ENCODE measurements at places on chromosomes 4 and X.

- DNase-seq = no peak
These were observed 672.2 kb upstream of the AMOT start for GRCh38 chrX:113512700-113513395.

DNA sequence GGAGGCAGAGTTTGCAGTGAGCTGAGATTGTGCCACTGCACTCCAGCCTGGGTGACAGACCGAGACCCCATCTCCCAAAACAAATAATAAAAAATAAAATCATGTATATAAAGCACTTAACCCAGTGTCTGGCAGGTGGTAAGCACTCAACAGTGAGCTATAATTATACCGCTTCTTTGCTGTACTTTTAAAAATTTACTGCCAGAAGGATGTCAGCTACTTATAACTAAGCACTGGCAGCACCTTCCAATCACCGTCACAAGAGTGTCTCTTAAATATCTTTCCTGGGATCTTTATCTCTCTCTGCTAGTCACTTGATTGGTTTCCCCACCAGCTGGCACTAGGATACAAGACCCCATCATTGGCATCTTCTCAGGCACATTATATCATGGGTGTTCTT is 53.9 kb upstream of the DAPP1 start:
- no peak for DNase-seq

DNA sequence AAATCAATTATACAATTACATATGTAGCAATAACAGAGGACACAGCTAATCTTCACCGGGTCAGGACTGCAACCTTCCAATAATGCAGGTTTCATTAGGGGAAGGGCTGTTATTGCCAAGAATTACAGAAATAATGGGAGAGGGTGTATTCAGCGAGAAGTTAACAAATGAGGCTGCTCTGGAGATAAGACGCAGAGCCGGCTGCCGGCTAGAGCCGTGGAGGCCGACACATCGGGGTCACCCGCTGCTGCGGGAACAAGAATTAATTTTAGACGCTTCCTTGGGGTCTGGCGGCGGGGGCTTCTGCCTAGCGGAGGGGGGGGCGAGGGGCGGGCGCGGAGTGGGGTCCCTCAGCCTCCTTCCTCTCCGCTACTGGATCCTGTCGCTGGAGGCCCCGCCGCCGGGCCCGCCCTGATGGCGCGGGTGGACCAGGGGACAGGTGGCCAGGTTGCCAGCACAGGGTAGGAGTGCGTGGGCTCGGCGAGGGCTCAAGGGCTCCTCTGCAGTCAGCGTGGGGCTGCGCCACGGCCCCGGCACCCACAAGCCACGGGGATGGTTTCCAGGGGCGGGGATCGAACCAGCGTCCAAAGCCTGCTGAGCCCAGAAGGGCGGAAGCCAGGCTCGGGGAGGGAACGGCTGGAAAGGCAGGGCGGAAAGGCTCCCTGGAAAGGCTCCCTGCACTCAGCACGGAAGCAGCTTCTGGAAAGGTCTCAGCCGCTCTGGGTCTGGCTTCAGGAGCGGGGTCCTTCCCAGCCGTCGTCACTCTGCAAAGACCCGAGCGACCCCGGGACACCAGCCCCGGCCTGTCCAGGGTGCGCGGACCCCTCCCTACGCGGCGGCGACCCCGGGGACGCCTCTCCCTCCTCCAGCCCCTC is 113.8 kb upstream of the NKX1-1 start:
- no peak for DNase-seq

DNA sequence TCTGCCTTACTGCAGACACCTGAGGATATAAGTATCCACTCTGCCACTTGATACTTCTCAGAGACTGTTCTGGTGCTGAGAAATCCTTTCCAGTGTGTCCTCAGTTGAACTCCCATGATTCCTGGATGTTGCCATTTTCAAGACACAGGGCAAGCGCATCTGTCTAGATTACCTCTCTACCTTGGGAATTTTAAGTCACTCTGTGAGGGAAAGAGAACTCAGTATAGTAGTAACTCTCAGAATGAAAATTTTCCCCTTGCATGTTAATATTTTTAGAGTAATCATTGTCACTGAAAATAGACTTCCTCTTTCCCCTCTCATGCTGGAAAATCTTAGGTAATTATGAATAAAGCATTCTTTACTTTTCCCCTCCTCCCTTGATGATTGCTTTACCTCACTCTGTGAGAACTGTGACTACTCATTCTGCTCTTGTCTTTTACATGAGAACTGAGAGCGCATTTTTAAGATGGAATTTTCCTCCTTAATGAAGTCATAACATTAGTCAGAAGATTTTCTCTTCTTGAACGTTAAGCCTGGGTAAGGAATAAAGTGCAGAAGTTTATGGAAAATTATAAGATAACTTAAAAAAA is 45.0 kb downstream of the TET2 start:
- no peak for DNase-seq

DNA sequence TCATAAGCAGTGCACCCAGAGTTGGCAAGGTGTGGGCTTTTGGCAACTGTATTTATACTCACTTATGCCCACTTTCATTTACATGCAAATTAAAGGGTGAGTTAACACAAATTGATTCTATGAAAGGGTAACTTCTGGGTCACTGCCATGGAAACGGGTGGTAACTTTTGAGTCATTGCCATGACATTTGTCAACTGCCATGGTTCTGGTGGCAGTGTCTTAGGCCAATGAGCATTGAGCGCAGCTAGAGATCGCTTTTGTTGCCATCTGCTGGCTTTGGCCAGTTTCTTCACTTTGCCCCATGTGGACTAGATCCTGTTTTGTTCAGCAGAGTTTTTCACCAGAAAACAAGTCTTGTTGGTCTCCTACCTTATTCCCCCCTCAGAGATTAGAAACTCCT is 170.8 kb upstream of the NUDT6 start:
- no peak for DNase-seq

DNA sequence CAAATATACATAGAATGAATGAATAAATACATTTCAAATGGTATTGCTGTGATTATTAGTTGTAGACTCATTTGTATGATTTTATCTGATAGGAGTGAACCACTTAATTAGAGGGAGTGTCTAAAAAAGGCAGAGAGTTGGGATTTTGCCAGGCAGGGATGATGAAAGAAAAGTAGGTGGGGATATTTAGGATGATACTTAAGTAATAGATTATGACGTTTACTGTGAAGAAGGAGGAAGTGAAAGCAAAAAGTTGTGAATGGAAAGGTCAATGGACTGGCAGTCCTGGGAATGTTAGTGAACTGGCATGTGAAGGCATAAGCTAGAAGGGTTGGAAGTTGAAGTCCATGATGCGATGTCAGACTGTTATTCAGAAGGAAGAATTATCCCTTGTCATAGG is 917.1 kb downstream of the RAPGEF2 start:
- no peak for DNase-seq

DNA sequence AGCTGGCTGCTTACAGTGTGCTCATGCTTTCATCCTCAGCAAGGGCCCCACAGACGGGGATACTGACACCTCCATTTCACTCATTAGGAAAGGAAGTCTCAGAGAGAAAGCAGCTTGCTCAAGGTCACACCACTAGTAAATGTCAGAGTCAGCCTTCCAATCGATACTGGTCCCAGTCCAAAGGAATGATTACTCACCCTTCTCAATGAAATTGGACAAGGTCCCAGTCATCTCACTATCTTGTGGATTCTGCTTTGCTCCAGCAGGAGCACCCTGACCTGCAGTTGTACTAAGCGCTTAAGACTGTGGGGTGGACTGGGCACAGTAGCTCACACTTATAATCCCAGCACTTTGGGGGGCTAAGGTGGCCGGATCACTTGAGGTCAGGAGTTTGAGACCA is 132.2 kb upstream of the SLC34A2 start:
- no peak for DNase-seq

DNA sequence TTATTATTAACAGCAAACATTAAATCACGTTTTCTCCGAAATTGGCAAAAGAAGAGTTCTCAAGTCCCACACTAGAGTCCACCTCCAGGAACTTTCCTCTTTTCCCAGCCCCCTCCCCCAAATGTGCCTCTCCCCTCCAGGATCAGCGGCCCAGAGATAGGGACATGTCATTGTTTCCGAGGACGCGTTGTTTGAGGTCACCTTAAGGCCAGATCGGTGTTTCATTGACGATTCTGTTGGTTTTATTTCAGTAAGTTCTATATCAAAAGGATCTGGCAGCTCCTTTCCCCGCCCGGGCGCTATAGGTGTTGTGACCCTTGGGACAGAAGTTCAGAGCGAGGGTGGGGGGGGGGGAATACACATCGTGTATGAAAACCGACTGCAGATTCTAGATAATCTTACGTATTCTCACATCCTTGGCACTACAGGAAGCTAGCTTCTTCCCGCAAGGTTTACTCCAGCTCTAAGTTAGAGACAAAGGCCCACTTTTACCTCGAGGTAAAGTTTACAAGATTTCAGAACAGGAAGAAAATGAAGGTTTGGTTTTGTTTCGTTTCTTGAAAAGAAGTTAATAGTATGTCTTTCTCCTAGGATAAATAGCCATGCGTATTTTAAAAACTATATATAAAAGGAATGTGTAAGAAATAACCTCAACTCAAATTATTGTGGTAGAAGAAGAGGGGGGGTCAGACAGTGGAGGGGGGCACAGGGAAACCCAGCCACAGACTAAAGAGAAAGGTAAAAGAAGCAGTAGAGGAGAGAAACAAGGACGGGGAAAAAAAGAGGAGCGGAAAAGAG is 739 bp upstream of the MSX1 start:
- no peak for DNase-seq

DNA sequence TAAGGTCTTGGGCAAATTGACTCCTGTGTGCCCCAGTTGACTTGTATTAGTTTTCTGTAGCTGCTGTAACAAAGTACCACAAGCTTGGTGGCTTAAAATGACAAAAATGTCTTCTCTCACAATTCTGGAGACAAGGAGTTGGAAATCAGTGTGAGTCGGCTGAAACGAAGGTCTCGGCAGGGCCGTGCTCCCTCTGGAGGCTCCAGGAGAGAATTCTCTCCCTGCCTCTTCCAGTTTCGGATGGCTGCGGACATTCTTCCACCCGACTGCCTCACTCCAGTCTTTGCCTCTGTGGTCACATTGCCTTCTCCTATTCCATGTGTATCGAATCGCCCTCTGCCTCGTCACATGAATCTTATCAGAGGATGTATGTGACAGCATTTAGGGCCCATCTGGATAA is 66.0 kb upstream of the PHOX2B start:
- no peak for DNase-seq

GRCh38 chrX:43140582-43140981 is 362.6 kb upstream of the PPP1R2C start:
- DNase-seq = no peak

GRCh38 chr4:169998981-169999380 is 27.2 kb downstream of the MFAP3L start:
- peak; percentile 35 for DNase-seq

GRCh38 chr4:98482503-98482846 is 175.9 kb downstream of the TSPAN5 start:
- DNase-seq = no peak

DNA sequence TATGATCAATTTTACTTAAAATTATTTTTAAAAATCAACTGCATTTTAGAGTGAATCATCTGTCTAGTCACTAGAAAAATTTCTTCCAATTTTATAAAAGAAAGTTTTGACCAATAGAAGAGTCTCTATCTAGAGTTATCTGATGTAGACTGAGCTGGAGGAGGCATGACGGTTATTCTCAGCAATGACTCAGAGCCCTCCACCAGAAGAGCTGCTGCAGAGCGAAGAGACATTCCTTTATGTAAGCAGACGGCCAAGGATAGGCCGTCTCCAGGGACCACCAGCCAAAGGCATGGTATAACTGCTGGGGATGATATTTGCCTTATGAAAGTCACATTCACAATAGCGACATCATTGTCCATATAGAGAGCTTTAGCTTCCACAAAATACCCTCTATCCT is 23.0 kb downstream of the LDB2 start:
- DNase-seq = no peak

- no peak for DNase-seq
These were observed 57.4 kb upstream of the PITX2 start for GRCh38 chr4:110680265-110680664.

- DNase-seq = no peak
These were observed 175.9 kb downstream of the FBXW7 start for GRCh38 chr4:152360045-152360410.

DNA sequence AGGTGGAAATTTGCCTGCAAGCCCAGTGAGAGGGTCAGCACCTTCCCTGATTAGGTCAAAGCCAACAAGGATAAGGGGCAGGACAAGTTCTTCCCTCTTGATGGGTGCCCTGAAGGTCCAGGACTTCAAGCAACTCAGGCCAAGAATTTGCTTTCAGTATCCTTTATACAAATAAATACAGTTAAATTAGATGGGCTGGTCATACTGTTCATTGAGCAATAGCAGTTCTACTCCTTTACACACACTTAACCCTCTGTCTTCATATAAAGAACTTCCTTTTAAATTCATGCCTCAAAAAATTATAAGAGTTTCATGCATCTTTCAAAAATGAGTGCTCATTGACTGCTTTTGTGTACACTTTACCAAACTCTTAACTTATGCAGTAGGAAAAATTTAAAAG is 392.0 kb downstream of the SPRY1 start:
- DNase-seq = no peak

DNA sequence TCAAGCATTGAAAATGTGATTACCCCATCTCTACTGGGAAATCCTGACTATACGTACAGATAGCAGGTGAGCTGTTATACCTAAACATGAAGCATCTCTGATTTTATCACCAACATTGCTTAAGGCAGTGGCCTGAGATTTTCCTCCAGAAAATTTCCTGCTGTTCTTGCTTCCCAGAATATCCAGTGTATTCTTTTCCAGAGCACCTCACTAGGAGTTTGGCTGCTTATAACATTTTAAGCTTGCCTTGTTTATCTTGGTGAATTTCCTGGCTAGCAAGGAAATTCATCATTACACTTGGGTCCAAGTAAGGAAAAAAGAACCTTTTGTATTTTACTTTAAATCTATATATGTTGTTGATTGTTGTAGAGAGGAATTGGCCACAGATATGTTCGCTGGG is 73.0 kb upstream of the CLCN4 start:
- DNase-seq = no peak

DNA sequence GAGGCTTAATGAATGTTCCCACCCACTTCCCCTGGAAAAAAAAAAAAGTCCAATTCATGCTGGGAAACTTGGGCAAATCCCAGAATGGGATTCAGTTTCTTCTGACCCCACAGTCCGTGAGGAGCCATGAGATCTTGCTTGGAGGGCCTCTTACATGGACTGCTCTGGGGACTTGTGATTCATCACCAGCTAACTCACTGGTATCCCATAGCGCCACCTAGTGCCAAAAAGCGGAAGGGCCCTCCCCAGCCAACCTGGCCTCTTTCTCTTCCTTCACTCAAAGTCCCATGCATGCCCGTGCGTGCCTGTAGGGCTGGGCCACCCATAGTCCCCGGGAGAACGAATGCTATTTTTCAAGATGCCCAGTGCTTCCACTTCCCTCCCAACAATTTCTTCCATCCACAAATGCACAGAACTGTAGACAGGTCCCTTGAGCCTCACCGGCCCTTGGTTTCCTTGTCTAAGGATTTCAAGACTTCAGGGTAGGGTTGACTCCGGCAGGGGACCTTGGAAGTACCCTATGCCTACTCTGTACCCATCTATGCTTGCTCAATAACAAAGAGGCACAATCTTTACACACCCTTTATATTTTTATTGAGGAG is 5.1 kb downstream of the RTL5 start:
- no peak for DNase-seq

- no peak for DNase-seq
These were observed 13.6 kb upstream of the TMEM156 start for GRCh38 chr4:39045827-39046221.

All from D721Med (cell line).